ENCODE measurements at places on chromosomes 6 and 20.

DNA sequence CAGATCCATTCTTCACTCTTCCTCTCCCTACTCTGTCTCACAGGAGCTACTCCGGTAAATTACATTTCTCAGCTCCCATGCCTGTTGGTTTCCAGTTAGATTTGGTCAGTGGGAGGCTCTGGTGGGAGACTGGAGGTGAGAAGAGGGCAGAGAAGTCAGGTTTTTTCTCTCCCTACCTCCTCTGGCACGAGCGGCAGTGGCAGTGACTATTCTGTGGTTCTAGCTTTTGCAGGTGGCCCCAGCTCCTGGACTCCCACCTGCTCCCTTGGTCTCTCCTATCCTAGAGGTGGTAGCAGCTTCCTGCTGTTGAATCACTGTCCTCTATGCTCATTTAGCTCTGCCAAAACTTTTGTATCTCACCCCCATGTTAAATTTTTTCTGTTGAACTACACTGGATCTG, 17.9 kb downstream of the TLDC2 start:
- DNase-seq = no peak

- no peak for DNase-seq
These were observed 21.7 kb downstream of the KIZ start for GRCh38 chr20:21147593-21147992.

GRCh38 chr6:32665661-32666060, 796 bp downstream of the HLA-DQB1 start:
- DNase-seq = no peak

DNA sequence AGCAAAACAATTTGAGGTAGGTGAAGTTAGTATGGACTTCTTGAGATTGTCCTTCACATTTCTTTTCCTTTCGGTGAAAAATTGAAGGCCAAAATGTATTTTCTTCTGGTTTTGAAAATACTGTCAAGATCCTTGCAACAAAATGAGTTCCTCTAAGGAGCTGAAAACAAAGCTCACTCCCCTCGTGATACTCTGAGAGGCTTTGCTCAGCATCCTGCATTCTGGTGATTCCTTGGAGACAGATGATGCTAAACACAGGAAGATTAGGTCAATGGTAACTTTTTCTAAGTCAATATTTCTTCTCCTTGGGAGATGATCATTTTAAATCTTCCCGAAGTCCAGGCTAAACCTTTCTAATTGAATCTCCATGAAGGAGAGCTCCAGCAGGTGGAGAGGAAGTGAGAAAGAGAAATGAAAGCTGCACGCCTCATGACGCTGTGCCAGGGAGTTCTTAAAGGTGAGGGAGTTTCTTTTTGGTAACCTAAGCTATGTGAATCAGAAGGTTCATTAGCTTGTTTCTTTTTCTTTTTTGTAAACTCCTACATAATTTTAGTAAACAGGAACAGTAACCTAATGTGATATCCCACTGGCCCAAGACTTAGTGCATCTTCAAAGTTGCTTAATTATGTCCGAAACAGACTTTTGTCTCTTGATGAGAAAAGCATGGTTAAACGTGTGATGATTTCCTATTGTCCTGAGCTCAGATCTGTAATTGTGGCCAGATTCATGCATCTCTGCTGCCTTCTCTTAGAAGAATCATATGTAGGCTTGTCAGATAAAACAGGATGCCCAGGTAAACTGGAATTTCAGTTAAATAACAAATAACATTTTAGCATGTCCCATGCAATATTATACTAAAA, 15.0 kb downstream of the ESR1 start:
- DNase-seq = no peak

DNA sequence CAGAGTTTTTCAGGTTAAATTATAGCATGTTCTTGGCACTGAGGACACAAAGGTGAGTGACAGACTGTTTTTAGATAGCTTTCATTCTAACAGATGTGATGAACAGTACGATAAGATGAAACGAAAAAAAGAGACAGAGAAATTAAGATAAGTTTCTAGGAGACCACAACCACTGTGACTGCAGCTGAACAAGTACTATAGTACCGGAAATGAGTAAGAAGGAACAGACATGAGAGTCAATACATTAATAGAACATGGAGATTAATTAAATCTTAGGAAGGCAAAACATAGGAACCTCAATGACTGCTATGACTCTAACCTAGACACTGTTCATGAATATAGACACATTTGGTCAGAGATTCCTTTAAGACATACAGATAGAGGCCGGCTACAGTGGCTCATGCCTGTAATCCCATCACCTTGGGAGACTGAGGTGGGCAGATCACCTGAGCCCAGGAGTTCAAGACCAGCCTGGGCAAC, 40.2 kb downstream of the HBS1L start:
- no peak for DNase-seq

GRCh38 chr6:125254321-125254720, 47.4 kb downstream of the HDDC2 start:
- no peak for DNase-seq
